ENCODE measurements at places on chromosomes 2 and 18.
A peak's percentile ranks its signal among the peaks of the same experiment; 100 is the strongest.

- DNase-seq, result no peak
Observed at GRCh38 chr2:76748581-76749296, 773.4 kb downstream of the LRRTM4 start.

DNA sequence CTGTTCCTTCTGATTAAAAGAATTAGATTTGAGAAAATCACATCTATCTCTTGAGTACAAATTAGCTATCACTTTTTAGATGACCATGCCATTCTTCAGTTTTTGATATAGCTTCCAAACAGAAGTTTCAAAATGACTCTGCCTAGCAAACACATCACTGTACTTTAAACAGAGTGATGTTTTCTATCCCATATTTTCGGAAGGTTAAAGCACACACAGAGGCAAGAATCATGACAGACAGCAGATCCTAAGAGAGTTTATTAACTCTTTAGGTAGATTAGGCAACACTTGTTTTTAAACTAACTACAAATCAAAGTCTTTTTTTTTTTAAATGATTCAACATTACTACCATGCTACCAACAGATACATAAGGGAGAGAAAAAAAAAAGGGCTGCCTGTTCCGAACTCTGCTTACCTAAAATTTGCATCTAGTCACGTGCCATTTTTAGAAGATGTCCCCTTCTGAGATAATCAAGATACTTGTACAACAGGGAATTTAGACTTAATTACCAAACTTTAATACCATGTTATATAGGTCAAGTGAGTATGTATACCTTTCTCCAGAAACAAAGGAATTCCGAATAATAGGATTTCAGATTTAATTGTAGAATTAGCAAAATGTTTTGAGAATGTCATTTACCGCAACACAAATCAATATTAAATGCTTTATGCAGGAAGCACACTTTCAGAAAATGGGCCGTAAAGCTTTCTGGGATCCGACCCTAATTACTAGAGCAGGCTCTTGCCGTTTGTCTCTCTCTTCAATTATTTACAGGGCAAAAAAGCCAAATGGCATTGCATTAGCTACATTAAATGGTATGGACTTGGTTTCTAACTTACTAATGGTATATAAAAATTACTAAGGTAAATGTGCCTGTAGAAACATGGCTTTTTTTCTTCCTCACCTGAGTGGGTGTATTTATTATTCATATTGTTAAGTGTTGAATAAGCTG, 2.6 kb downstream of the RBMS1 start:
- no peak for DNase-seq

- DNase-seq, result no peak
Observed at GRCh38 chr2:152594792-152595191, 122.5 kb downstream of the PRPF40A start.

GRCh38 chr2:138321458-138321857, 180.1 kb upstream of the SPOPL start:
- DNase-seq, result no peak

- no peak for DNase-seq
Observed at GRCh38 chr2:97737421-97738178, 24.2 kb downstream of the ZAP70 start.

GRCh38 chr2:60136913-60137312, 416.5 kb downstream of the BCL11A start:
- DNase-seq, result no peak

GRCh38 chr2:28394331-28394877, 1.7 kb downstream of the FOSL2 start:
- peak; percentile 55 for DNase-seq

GRCh38 chr2:5145053-5145452, 547.1 kb upstream of the SOX11 start:
- DNase-seq, result no peak

GRCh38 chr2:239271882-239272281, 128.9 kb downstream of the HDAC4 start:
- DNase-seq, result no peak

DNA sequence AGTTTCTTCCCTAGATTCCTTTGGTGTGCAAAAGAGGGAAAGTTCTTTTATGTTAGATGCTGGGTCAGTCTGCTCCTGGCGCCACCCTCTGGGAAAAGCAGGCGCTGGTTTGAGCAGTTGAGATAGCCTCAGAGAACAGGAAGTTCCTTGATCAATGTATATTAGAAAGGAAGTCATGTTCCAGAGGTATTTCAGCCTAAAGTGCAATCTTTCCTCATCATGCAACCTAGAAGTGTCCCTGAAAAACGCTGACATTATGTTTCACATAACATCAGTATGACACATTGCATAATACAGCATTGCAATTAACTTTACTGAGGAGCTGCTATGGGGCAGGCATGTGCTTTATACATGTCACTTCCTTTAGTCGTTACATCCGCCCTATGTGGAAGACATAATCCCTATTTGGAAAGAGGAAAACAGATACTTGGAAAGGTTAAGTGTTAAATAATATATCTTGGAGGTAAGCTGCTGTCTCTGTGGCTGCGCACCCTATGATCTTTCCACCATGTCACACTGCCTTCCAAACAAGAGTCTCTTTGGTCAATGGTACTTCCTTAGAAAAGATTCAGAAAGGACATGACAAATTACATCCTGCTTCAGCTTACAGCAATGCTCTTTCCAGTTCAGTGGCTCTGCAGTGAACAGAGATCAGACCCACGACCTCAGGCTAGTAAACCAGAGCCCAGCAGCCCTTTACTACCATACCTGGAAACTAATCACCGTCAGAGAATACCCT, 369.7 kb downstream of the RAD51AP2 start:
- no peak for DNase-seq

DNA sequence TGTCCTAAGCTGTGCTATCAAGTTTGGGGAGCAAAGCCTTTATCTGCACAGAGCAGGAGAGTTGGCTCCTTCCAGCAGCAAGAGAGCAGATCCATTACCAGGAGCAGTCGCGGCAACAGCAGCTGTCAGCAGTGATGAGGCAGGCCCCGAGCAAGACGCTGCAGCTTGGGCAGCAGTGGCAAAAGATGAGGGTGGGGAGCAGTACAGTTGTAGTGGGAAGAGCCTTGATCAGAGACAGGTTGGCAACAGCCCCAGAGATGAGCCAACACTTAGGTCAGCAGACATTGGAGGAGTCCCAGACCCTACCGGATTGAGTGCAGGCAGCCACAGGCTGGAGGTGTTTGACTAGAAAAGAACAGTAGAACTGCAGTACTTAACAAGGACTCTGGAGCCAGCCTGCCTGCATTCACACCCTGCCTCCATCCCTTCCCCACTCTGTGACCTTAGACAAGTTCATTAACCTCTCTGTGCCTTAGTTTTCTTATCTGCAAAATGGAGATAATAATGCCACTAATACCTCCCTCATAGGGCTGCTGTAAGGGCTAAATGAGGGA, 117.1 kb upstream of the SERTAD2 start:
- DNase-seq, result no peak

GRCh38 chr2:163182764-163183354, 344.3 kb upstream of the KCNH7 start:
- no peak for DNase-seq

DNA sequence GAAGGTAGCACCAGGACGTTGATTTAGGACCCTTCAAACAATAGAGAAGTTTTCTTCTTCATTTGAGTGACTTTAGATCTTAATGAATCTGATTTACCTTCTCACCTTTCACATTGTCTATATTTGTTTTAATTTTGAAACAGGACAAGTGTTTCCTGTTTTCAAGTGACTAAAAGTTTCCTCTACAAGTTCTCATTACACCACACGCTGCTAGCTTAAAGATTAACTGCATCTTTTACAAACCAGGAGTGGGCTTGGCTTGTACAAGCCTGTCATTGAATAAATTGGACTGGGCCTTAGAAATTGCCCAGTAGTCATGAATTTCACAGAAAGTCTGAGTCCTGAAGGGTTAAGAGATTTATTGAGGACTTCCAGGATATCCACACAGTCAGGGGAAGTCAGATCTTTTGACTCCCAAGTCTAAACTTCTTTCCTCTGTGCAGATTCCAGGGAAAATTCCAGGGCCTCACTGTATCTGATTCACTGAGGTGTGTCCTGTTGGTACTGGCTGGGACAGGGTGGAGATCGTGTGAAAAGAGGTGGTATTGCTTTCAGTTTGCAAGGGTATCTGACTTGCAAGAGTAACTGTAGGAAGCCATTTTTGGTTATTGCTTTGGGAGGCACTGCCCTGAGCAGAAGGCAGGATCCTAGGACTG, 3.4 kb downstream of the SGPP2 start:
- DNase-seq, result no peak

GRCh38 chr2:24342110-24342910, 18.0 kb downstream of the ITSN2 start:
- DNase-seq, result no peak

GRCh38 chr2:170214309-170214948, 36.5 kb downstream of the MYO3B start:
- no peak for DNase-seq

- no peak for DNase-seq
Observed at GRCh38 chr18:51041677-51042352, 11.8 kb downstream of the SMAD4 start.

GRCh38 chr2:99648906-99649789, 159.3 kb upstream of the REV1 start:
- DNase-seq, result no peak

- no peak for DNase-seq
Observed at GRCh38 chr2:28752631-28753376, 1.2 kb downstream of the PPP1CB start.

DNA sequence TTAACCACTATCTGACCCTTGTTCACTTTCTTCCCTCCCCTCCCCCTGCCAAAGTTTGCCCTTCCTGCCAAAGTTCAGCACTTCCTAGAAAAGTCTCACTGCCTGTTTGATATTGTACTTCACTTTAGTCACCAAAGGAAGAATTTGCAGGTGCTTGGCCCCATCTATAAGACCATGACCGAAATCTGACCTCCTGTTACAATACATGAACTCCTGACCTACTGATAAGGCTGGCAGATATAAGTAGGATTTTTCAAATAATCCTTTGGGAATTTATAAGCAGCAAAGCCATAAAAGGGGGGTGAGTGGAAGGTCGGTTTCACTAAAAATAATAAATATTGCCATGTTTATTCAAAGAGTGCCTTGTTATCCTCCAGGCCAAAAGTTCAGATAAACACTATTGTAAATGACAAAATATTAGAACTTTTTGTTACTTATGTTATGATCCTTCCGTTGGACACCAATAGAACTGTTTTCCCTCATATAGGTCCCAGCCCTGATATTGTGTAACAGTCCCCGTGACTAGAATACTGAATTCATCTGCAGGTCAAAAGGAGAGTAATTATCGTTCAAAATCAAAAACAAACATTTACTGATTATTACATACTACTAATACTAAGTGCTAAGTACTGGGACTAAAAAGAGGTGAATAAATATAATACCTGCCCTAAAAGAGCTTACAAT, 277.6 kb downstream of the EXOC6B start:
- DNase-seq, result peak; percentile 11

DNA sequence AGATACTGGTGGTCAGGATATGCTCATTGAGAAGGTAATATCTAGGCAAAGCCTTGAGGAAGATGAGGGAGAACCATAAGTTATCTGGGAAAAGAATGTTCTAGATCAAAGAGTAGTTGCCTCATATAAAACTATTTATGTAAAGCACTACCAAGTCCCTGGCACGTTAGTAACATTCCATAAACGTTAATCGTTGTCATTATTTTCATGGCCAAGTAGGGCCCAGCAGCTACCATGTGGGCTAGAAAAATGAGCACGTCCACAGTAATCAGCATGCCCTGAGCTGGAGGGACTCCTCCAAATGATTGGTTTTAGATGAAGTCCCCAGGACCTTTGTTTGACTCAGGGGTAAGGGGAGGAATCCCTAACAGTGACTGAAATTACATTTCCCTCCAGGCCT, 32.7 kb upstream of the AFTPH start:
- DNase-seq, result no peak

- no peak for DNase-seq
Observed at GRCh38 chr2:96340493-96341414, 5.2 kb downstream of the NCAPH start.

DNA sequence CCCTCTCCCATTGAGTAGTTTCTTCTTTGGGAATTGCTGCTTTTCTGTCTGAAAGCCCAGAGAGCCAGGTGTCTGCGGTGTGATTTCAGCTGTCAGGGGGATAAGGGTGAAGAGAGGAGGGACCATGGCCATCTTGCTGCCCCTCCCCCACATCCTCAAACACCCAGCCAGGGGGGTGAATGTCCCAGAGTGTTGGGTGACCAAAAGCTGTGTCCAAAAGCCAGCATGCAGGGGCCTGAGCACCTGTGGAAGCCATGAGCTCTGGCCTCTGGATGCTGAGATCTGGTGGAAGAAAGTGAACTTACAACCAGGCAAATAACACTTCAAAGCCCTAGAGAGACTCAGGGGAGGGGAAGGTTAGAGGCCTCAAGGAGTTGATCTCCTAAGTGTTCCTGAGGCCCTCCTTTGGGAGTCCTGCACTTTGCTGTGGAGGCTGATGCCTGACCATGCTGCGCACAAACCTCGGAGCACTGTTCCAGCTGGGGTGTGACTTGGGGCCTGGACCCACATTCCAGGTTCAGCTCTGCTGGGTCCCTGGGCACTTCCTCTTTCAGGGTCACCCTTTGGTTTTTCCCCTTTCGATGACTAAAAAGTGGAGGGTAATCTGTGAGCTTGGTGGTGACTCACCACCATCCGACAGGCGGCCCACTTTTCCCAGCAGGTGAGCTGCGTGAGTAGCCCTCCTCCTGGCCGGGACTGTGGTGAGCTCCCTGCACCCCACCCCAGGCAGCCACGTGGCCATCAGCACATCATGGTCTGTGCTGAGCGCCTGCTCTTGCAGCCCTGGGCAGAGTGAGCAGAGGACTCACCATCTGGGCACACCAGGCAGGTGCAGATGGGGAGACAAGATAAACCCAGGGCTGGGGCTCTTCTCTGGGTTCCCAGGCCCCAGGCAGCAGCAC, 66.8 kb upstream of the FOSL2 start:
- DNase-seq, result no peak

DNA sequence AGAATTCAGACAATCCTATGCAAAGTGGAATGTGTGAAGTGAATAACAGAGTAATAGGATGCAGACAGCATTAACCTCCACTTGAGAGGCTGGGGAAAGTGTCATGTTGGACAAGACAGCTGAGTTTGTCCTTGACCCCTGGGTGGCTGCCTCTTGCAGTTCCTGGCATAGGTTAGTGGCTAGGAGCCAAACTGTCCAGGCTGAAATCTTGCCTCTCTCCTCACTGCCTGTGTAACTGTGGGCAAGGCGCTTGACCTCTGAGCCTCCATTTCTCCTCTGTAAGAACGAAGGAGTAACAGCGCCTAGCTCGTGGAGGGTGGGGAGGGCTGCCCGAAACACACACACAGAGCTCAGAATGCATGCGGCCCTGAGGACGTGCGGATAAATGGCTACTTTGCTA, 34.8 kb upstream of the LDLRAD4 start:
- no peak for DNase-seq

DNA sequence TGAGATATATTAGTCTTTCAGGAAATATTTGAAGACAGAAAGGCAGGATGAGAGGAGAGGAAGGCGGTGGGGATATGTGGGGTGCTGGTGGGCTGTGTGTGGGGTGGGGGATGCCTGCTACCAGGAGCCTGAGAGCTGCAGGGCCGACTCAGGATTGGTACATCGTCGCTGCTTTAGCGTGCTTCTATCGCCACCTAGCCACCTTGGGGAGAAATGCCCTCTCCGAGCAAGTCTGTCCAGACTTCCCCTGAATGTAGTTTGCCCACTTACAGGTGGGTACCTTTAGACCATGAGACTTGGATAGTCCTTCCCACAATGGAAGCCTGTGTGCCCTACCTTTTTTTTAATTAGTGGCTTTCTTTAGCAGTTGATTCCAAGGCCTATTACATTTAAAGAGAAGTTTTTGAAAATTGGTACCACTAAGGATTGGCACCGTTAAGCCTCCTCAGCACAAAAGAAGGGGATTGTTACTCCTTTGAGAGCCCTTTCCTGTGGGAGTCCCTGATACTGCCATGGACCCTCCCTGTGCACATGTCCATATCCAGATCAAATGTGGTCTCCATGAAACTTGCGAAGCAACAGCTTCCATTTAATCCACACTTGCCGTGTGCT, 114.1 kb upstream of the NDUFV2 start:
- peak; percentile 45 for DNase-seq
